Esophagus muscularis mucosa (tissue), 4 donors: ENCODE measurements at places on chromosomes 13 and 19.

DNA sequence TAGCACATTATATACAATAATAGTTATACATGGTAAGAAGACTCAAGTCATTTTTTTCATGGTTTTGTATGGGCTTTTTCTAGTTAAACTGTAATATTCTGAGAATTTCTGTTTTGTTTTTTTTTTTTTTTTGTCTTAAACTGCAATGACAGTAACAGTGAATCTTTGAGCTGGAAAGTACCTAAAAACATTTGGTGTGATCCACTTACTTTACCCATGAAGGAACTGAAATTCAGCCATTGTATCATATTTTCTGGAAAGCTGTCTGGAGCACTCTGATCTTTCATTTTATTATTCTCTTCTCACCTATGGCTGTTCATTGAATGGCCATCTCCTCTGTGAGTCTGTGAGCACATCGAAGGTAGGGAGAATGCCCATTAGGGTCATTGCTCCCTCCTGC lies 37.8 kb downstream of the MYO16 start:
- no peak for DNase-seq

GRCh38 chr13:33751151-33751550 lies 66.8 kb upstream of the RFC3 start:
- DNase-seq: no peak

- no peak for DNase-seq
Observed at GRCh38 chr13:42100960-42101359, 52.5 kb downstream of the DGKH start.

DNA sequence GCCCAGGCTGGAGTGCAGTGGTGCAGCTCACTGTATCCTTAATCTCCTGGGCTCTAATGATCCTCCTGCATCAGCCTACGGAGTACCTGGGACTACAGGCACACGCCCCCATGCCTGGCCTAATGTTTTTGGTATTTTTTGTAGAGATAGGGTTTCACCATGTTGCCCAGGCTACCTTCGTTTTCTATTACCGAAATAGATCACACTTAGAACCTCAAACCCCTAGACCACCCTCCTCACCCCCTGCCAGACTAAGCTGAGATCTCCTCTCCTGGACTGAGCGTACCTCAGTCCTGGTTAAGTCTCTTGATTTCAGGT lies 391 bp downstream of the KLF1 start:
- no peak for DNase-seq

GRCh38 chr13:46668302-46668720 lies 115.3 kb downstream of the LRCH1 start:
- no peak for DNase-seq
